ENCODE measurements at places on chromosomes 11 and 22.

GRCh38 chr11:106159836-106160235 is 82.4 kb downstream of the AASDHPPT start:
- no peak for DNase-seq

GRCh38 chr22:29325785-29326315 is 10.4 kb upstream of the RASL10A start:
- DNase-seq, result no peak

GRCh38 chr11:292211-293121 is 3.5 kb downstream of the PGGHG start:
- DNase-seq, result no peak

- DNase-seq, result no peak
Observed at GRCh38 chr11:116114198-116114651, 610.0 kb upstream of the CADM1 start.

DNA sequence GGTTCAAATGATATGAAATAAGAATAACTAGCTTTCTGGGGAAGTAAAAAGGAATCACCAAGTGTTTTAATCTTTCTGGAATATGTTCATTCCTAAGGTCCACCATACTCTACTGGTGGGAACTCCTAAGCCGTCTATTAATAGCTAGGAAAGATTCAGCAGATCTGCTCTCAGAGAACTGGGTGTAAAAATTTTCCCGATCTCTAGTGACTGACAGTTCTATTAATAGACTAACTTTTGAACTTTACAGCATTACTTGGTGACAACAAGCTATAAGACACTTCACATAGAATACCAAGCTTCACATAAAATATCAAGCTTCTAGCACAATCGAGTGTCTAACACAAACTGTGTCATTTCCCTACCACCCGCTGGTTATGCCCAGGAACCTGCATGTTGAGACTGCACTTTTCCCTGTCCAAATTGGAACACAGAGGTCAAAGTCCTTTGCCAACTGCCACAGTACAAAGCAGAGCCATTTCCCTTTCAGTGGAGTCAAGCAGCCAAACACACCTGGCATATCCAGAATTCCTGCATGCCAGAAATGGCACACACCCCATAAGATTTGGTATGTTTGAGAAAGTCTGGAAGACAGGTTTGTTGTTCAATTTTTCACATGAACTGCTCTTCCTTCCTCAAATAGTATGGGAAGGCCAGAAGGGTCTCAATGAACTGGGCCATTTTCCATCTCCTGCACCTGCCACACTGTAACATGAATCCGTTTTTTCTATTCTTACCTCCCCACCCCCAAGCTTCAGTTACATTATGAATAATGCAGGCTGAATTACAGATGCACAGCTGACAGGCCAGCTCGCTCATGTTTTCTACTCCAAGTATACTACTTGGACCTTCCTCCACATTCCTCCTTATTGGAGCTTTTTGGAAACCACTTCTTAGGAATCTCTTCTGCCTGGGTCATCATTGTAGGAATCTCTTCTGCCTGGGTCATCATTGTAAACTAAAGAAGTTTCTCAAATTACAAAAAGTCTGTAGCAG is 3.7 kb downstream of the OSBP start:
- no peak for DNase-seq

GRCh38 chr22:41311487-41311886 is 10.2 kb downstream of the ZC3H7B start:
- DNase-seq, result no peak

- DNase-seq, result no peak
Observed at GRCh38 chr11:78418584-78419211, 1.1 kb upstream of the GAB2 start.

DNA sequence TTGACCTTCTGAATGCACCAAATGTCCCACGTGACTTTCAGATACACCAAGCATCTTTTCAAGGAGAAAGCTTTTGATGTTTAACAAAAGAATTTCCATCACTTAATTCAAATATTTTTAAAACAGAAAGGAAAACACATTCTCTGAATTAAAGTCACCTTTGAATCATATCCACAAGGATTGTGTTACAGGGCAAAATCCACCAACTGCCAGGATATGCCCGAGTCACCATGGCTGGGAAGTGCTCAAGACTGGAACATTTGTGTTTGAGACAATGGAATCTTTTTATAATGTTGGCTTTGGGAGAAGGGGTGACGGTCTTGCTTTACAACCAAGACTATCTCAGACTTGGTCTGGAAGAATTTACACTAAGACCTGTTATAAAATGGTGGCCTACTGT is 40.8 kb downstream of the BID start:
- DNase-seq, result no peak

- DNase-seq, result no peak
Observed at GRCh38 chr11:91805293-91805692, 419.3 kb upstream of the FAT3 start.

Measured in SIG-M5 (cell line).